Activated CD4-positive, alpha-beta T cell treated with anti-CD3 and anti-CD28 coated beads for 48 hours (primary cell): ENCODE measurements at places on chromosomes 6 and 20.

- no peak for DNase-seq
These were observed 14.4 kb downstream of the KCNQ5 start for GRCh38 chr6:72636215-72636614.

- no peak for DNase-seq
These were observed 35.4 kb upstream of the VSTM2L start for GRCh38 chr20:37867289-37868195.

GRCh38 chr6:135021310-135022049, 33.1 kb downstream of the HBS1L start:
- DNase-seq = no peak

GRCh38 chr6:83707829-83708545, 914 bp downstream of the SNAP91 start:
- DNase-seq = peak; percentile 2

DNA sequence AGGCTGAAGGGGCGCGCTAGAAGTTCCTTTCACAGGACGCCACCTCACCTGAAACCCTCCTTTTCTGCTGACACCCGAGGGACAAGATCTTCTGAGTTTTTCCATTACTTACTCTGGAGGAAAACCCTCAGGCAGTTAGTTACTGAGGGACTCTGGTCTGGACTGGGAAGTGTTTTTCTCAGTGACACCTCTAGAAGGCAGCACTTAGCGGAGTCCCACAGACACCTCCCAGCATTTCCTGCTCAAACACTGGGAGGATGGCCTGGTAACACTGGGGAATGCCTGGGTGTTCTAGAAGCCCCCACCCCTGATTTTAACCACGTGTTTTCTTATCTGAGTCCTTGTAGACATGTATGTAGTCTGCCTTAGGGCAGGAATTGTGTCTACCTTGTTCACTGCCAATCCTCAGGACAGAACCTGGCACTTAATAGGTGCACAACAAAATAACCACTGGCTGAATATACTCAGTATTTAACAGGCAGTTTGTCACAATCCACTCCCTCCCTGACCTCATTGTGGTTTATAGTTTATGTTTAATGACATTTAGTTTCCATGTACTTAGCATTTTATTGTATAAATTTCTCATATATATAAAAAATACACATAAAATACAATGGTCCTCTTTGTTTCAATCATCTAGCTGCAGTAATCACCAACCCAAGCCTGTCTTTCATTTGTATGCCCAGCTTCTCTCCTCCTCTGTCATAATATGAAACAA, 4.8 kb downstream of the GSTA3 start:
- DNase-seq = peak; percentile 15

- DNase-seq = no peak
These were observed 238.2 kb upstream of the ZNF217 start for GRCh38 chr20:53831812-53832211.

GRCh38 chr6:119390247-119390793, 40.8 kb upstream of the MAN1A1 start:
- DNase-seq = no peak

- DNase-seq = no peak
These were observed 139.8 kb upstream of the TNFAIP3 start for GRCh38 chr6:137727216-137727765.

DNA sequence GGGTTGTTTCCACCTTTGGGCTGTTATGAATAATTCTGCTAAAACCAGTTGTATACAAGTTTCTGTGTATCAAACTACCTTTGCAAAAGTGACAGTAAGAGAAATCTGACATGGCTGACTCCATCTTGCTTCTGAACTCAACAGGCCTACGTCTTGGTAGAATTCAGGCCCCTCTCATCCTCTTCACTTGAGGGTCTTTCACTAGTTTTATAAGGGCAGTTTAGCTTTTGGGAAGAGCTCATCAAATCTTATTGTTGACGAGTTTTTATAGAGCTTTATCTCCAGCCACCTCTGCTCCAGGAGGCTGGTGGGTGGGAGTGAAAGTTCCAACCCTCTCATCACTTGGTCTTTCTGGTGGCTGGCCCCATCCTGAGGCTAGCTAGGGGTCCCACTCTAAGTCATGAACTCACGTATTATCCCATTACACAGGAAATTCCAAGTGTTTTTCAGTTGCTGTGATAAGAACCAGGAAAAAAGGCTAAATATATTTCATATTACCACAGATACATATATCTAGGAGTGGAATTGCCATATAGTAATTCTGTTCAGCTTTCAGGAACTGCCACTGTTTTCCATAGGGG, 11.6 kb downstream of the SNRPB start:
- DNase-seq = no peak

DNA sequence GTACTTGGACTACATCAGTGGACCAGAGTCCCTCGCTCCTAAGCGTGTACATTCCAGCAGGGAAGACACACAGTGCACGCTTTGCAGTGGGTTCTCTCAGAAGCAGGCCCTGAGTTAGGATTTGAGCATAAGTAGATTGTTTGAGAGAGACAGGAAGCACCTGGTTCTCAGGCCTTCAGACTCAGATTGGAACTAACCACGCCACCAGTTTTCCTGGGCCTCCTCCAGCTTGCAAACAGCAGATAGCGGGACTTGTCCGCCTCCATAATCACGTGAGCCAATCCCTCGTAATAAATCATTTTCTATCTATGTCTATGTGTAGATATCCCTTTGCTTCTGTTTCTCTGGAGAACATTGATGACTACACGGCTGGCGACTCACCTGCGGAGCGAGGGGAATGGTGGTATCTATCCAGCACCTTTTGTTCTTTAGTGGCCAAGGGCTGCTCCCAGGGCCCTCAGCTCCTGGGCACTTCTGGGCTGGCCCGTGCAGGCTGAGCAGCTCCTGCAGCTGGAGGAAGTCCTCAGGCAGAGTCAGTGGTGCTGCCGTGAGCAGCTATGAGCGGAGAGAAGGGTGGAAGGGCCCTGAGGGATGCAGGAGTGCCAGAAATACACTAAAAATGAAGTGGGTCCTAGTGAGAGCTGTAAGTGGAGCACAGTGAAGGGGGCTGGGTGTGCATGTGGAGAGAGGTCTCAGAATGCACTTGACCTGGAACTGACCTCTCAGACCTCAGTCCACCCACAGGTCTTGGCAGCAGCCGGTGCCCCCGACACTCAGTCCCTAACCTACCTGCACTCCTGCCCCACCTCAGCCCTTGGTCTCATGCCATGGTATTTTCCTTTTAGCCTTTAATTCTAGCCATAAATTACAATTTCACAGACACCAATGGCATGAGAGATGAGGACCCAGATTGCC, 76.9 kb downstream of the STK35 start:
- DNase-seq = no peak

DNA sequence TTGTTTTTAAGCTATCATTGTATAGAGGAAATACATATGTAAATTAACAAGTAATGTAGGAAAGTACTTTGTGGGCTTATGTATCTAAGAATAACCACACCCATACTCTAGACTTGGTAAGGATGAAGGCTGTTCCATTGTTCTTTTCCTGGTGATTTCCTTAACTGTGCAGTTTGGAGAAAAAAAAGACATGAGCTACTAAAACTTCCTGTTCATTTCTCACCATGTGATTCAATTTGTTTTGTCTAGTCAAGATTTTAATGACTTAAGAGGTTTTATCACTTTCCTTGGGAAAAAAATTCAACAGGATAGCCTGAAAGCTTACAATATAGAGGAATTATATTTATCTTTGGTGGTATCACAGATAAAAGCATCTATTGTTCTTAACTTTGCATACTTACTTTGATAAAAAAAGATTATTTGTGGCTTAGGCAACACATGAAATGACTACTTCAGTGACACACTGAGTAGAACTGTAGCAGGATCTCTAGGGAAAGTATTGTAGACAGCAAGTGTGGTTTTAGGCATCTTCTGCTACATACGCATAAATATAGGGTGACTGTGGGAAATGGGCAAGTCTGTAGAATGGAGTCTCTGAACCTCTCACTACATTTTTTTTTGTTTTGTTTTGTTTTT, 80.3 kb downstream of the GJA1 start:
- DNase-seq = no peak

DNA sequence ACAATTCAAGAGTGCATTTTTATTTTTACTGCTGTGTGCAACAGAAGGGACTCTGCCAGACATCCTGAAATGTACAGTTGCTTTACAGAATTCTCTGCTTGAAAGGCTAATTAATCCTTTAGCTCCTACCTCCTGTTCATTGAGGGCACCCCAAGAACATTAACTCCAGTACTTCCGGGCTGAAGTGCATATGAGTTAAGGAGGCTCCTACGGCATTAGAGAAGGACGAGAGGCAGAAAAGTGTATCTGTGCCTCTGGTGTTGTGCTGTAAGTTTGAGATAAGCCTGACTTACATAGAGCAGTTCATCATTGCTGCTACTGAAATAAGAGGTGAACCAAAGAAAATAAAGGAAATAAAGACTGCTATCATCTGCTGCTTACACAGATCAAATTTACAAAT, 609.3 kb upstream of the ADGRB3 start:
- no peak for DNase-seq

GRCh38 chr20:51837876-51838420, 35.6 kb upstream of the SALL4 start:
- no peak for DNase-seq

GRCh38 chr6:37502703-37503291, 3.1 kb upstream of the CCDC167 start:
- no peak for DNase-seq

DNA sequence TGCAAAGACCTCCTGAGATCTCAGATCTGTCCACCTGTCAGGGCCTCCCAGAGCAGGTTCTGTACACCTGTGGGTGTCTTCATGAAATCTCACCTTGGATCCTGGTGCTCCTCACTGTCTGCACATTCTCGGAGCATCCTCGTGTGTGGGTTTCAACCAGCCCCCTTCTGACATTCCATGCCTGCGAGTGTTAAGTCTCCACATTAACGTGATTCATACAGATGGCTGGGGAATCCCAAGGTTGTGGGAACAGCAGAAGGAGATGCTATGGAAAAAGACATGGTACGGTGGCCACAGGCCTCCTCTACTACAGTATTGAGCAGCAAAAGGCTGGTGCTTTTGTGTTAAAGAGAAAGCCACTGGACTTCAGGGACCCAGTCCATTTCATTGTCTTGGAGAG, 556.5 kb downstream of the DHX35 start:
- no peak for DNase-seq

DNA sequence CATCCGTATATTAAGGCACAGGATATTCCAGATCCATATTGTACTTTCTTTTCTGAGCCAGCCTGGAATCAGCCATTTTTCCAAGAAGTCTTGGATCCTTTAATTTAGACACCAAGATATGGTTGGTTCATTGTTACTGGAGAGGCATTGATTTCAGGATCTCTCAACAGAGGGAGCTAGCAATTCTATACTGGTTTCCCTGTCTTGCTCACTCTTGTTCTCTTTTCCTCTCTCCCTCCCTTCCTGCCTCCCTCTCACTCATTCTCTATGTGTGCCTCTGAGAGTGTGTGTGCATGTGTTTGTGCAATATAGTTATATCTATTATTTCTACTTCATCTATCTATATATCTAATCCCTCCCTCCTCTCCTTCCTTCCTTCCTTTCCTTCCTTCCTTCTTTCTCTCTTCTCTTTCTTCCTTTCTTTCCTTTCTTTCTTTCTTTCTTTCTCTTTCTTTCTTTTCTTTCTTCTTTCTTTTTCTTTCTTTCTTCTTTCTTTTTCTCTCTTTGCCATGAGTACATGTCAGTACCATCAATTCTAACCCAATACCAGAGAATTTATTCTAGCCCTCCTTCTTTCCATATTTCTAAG, 299.1 kb downstream of the EPHA7 start:
- DNase-seq = no peak

- DNase-seq = no peak
These were observed 61.0 kb upstream of the SLCO4A1 start for GRCh38 chr20:62581308-62581707.

- DNase-seq = no peak
These were observed 247.8 kb downstream of the FNDC1 start for GRCh38 chr6:159416891-159417560.

DNA sequence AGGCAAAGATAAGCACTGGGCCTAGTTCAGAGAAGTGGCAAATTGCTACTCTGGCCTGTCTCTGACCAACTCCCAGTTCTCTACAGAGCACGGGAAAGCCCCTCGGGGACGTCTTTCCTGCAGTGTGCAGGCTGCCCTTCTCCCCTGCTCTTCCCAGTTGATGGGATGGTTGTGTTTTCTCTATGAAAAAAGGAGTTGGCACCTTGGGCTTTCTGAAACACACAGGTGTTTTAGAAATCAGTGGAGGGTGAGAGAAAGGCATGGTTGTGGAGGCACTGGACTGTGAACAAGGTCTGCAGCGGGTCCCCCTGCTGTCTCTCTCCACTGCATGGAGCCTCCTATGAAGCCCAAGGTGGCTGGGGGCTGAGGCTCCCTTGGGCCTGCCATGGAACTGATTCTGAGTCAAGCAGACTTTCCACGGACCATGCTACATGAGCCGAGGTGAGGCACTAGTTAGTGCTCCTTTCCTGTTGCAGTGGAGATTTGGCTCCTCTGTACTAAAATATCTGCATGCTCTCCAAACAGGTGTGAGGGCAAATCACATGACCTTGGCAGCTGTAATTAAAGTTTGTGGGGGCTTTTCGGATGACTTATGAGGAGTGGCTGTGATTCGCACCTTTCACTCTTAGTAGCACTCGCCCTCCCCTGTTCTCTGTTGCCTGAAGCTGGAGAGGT, 16.3 kb downstream of the GTSF1L start:
- no peak for DNase-seq

DNA sequence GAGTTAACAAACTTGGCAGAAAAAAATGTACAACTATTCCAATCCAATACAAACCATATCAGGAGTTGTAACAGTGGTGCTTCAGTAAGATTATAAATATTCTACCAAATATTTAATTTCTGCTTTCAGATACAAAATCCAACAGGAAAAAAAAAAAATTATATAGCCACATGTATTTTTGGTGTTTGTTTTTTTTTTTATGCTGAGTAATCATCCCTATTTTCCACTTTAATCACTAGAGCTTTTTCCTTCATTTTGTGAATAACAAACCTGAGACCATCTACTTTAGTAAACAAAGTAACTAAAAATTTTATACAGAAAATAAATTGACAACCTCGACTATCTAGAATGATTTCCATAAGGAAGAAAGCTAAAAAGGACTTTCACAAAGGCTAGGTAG, 36.2 kb downstream of the MMS22L start:
- no peak for DNase-seq

GRCh38 chr20:35663516-35664465, 909 bp downstream of the CPNE1 start:
- DNase-seq = peak; percentile 73

- no peak for DNase-seq
These were observed 6.3 kb downstream of the OXT start for GRCh38 chr20:3077618-3078134.
